Effector CD8-positive, alpha-beta T cell (primary cell): ENCODE measurements at places on chromosomes 13 and 19.

GRCh38 chr19:9658769-9659168 lies 16.1 kb downstream of the ZNF562 start:
- DNase-seq: no peak

DNA sequence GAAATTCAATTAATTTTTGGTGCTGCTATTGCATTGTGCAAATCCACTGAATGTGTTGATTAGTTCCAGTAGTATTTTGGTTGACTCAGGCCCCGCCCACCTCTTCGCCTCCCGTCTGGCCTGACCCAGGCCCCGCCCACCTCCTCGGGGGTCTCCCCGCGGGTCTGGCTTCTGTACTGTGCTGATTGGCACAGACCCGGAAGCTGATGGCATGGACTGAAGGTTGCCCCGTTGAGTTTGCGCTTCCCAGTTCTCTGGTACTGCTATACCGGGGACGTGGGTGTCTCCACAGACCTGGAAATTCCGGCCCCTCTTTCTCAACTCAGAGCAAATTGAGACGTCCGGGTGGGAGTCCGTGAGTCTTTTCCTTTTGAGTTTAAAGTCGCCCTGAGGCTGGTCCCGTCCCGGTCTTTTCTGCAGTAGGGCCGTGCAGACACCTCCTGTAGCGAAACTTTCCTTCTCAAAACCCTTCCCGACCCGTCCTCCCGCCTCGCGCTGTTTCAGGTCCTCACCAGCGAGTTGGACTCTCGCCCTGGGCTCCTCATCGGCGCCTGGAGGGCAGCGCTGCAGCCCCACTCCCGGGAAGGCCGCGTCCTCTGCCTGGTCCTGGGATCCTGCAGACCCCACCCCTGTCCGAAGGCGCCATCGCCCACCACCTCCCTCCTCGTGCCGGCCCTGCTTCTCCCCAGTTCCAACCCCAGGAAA lies 14.8 kb downstream of the ZNF701 start:
- DNase-seq: no peak

DNA sequence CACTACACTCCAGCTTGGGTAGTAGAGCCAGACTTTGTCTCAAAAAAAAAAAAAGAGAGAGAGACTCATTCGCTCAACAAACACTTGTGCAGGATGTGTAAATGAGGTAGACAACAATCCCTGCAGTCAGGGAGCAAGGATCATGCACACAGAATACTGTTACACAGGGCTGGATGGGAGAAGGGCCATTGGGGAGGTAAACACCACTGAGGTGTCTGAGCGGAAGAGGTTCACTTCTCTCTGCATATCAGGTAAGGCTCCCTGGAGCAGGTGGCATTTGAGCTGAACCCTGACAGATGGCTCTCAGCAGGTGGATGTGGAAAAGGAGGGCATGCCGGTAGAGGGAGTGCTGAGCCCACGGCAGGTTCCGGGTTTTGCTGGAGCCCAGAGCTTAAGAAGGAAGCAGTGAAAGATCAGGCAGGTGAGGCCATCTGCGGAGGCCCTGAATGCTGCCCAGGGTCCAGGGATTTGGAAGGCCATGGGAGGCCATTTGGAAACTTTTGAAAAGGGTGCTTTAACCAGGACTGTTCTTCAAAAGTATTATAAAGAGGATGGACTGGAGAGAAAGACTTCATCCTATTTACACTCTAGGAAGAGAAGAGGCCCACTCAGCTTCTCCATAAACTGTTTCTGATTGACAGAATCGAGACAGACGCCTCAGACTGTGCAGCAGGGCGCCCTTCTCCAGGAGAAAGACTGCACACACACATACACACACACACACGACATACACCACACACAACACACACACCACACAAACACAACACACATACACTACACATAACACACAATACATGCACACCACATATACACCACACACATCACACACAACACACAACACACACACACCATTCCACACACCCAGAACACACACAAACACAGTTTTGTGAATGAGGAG lies 199.4 kb downstream of the USP12 start:
- DNase-seq: no peak

- DNase-seq: no peak
Measured at GRCh38 chr13:54852831-54853230, 1824.2 kb downstream of the OLFM4 start.

GRCh38 chr19:39679791-39680168 lies 24.1 kb downstream of the LGALS16 start:
- no peak for DNase-seq

DNA sequence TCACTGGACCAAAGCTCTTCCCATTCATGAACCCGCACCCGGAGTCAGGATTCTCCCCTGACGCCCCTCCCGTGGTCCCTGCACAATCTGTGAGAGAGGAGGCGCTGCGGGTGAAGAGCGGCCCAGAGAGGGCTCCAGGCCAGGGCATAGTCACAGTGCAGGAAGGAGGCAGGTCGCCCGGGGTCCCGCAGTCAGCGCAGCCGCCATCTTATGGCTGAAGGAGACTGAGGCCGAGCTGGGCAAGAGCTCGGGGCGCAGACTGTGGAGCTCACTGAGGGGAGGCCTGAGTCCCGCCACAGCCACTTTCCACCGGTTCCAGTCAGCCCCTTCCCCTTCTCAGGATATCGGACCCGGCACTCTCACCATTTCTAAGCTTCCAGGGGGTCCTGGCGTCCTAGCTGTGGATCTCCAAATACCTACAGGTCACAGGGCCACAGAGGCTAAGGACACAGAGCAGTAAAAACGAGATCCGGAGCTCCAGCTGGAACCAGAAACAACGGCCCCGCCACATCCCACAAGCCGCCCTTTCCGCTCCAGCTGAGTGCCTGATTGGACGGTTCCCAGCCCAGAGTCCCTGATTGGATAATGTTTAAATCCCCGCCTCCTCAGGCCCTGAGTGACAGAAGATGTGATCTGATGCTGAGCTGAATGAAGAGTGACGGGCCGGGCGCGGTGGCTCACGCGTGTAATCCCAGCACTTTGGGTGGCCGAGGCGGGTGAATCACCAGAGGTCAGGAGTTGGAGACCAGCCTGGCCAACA lies at the start of gene ZNF99:
Gene ZNF99, minus strand, starts transcription at position 501 of the 760 bp plus-strand sequence. Its CDS starts 135 bp downstream, at position 366.
- no peak for DNase-seq

DNA sequence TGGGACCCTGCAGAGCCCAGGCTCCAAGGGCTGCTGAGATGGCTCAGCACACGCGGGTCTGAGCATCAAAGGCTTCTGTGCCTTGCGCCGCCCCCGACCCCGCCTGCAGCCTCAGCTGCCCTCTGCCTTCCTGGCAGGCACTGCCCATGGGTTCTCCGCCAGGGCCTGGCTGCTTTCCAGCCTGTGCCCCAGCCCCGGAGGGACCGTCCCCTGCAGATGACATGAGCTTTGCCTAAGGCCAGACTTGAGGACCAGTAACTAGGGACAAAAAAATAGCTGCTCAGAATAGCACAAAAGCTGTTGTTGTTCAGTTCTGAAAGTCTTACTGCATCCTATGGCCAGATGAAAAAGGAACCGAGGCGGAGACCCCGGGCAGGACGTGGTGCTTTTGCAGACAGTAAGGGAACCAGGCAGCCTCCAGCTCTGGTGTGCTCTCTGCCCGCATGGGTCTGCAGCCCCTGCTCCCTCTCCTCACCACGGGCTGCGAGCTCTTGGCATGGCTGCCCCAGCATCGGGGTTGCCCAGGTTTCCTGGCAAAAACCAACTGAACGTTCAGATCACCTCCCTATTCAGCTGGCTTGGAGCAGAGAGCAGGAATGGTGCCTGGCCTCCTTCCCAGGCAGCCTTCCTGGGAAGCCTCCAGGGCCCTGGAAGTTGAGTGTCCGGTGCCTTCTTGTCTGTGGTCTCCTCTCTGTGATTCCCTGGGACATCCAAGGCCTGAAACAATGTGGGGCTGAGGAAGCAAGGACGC lies 12.5 kb upstream of the CFAP97D2 start:
- DNase-seq: no peak

- no peak for DNase-seq
Measured at GRCh38 chr19:36987091-36987490, 71.0 kb downstream of the ZNF568 start.

DNA sequence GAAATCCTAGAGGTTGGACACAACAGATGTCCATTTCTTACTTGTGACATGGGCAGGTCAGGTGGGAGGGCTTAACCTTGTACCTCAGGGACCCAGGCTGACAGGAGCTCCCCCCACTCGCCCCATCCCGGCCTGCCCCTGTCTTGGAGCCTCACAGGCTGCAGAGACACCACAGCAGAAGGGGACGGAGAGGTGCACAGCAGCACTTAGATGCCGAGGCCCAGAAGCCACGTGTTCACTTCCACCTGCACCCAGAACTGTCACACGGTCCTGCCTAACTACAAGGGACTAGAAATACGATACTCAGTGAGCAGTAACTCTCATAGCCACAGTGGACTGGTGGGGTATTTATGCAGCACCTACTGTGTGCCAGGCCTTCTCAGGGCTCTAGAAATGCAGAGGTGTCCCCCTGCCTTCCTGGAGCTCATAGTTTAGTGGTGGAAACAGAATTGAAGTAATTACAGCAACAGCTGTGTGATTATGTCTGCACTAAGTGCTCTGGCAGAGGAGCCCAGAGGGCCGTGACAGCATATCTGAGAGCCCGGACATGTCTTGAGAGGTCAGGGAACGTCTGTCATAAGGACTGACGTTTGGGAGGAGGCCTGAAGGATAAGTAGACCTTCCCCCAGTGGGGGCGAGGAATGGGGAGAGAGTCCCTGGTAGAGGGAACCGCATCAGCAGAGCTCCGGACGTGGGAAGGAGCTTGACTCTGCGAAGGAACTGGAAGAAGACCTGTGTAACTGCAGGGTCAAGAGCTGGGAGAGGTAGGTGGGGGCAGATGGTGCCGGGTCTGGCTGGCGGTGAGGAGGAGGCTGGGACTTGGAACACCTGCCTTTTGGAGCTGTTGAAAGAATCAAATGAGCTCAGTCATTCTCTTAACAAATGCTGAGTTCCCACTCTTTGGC lies 130.0 kb downstream of the SIPA1L3 start:
- DNase-seq: no peak

GRCh38 chr19:33096005-33096404 lies 15.0 kb downstream of the GPATCH1 start:
- no peak for DNase-seq

DNA sequence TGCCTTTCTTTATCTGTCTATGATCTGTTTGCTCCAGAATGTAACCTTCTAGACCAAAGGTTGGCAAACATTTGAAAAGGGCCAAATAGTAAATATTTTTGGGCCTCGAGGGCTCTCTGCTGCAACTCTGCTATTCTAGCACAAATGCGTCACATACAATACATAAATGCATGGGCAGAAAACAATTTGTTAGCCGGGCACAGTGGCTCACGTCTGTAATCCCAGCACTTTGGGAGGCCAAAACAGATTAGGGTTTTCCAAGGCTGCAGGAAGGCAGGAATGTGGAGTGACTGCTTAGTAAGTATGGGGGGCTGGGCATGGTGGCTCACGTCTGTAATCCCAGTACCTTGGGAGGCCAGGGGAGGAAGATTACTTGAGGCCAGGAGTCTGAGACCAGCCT lies 21.9 kb upstream of the EVI5L start:
- no peak for DNase-seq

- no peak for DNase-seq
Measured at GRCh38 chr13:87536899-87537298, 134.3 kb upstream of the SLITRK5 start.

GRCh38 chr13:79522583-79522982 lies 41.6 kb downstream of the NDFIP2 start:
- no peak for DNase-seq

DNA sequence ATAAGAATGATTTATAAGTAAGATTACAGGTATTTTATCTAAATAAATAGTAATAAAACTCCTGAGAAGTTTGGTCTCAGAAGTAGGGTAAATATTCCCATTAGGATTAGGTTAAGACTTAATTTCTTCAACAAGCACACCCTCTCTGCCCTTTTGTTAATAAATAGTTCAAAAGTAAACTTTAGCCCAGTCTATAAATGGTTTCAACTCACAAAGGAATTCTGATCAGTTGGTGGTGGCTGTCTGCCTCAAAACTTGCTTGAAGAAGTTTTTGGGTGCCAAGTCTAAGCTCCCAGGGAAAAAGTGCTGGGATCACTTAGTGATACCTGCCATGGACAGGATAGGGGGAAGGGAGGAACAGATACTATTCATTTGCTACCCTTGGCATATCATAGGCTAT lies 22.9 kb downstream of the MBNL2 start:
- no peak for DNase-seq
